ENCODE measurements at places on chromosomes 13 and 19.

GRCh38 chr19:50167314-50167721 lies 4.2 kb upstream of the IZUMO2 start:
- no peak for DNase-seq

DNA sequence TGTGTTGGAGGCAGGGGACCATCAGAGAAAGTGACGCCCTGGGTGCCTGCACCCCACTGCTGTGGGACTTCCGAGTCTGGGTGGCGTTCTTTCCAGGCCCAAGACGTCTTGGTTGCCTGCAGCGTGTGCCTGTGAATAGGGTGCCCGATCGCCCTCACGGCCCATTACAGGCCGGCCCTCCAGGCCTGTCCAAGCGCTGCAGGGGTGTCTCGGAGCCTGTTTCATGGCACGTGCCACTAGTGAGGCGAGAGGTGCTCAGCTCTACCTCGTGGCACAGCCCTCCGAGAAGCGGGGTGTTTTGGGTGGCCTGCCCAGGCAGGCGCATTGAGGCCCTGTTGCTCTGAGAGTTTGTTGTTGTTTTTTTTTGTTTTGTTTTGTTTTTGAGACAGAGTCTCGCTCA lies 30.1 kb downstream of the DOT1L start:
- no peak for DNase-seq

DNA sequence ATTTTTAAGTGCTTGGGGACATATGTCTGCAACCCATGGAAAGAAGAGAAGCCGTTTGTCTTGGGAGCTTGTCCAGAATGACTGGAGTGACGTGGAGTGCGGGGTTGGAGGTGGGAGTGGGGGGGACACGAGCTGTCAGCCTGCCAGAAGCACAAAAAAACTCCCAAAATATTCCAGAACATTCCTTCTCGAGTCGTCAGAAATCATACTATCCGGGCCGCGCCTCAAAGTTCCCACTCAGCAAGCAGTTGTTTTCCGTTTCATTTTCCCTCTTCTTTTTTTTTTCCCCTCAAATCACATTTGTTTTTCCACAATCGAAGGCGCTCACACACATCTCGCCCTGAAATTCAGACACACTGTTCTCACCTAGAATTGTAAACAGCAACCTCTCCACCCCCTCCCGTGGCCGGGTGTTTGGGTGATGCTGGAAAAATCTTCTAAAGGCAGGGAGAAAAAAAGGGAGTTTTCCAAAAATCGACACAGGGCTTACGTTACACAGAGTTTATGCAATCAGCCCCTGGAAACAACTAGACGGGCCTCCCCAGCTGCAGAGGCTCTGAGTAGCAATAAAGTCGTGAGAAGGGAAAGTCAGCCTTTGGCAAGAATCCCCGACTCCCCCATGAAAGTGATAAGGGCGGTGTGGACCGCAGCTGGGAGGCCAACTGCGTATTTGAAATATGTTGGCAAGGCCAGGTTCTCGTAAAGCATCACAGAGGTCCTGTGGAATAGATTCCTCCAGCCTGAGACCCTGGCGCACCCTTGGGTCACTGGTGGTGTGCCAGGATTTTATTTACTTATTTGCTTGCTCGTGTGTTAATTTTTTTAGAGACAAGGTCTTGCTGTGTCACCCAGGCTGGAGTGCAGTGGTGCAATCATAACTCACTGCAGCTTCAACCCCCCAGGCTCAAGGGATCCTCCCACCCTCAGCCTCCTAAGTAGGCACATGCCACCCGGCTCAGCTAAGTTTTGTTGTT lies 31.2 kb upstream of the KLF2 start:
- DNase-seq, result no peak

DNA sequence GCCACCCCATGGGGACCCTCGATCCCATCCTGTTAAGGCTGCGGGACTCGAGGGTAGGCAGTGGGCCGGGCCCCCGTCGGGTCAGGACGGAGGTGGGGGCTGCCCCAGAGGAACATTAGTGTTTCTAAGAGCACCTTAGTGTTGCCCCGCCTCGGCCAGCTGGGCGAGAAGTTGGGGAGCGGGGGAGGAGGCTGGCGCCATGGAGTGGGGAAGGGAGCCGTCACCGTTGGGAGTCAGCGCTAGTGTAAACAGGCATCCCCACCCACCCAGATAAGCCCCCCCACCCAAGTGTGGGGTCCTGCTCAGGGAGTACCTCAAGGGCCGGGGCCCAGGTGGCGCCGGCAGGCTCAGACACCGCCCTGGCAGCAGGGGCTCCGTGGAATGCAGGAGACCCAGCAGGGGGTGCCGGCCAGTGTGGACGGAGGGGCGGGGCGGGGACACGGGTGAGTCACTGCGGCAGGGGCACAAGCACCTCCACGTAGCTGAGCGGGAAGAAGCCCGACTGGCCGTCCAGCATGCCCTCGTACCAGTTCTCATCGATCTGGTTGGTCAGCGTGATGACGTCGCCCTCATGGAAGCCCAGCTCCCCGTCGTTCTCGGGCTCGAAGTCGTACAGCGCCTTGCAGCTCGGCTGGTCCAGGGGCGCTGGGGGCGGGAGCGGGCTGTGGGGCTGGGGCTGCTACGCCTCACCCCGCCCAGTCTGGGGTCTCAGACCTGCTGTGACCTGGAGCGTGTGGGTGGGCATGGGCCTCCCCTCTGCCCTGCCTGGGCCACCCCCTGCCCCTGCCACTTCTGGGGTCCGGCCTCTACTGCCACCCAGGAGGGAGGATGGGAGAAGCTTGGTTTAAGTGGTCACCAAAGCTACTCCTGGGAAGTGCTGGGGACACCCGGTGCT lies 18.0 kb downstream of the MPND start:
- DNase-seq, result no peak

- no peak for DNase-seq
These were observed 88.1 kb downstream of the TSHZ3 start for GRCh38 chr19:31261019-31261602.

- DNase-seq, result no peak
These were observed 3.7 kb downstream of the PEPD start for GRCh38 chr19:33517922-33518321.

DNA sequence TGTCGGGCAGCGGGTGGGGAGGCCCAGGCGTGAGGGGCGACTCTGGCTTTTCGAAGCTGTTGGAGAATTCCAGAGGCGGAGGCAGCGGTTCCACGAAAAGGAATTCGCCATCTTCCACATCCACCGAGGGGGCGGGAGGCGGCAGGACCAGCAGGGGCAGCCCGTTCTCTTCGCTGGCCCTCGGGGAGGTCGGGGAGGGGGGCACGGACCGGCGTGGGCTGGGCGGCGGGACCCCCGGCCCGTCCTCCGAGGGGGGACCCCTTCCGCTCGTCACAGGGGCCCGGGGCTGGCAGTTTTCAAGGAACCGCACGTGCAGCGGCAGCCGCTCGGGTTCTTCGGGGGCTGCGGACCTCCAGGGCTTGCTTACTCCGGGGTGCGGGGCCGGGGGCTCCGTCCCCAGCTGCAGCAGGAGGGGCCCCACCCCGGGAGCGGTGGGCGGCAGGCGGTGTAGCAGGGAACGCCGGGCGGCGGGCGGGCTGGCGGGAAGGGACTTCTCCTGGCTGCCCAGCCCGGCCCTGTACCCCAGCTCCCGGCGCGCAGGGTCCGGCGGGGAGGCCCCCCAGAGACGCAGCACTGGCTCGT lies 18.0 kb downstream of the C19orf81 start:
- no peak for DNase-seq

GRCh38 chr13:36154567-36155291 lies 23.5 kb upstream of the DCLK1 start:
- DNase-seq, result no peak

DNA sequence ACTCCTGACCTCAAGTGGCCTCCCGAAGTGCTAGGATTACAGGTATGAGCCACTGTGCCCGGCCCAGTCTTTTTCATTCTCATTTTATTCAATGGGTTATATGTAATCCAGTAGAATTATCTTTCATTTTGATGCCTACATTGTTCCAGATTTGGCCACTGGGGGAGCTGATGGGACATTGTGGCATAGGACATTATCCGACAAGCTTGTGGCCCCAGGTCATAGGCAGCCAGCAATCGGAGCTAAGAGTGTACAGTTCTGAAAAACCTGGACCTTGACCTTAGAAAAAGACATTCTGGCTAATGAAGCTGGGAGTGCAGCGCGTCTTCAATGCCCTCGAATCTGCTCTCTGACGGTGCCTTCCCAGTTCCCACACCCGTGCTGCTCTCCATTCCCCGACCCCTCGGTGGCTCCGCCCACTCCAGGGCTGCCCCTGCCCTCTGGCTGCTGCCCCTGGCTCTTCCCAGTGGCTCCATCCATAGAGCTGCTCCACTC lies 108.7 kb downstream of the TEX29 start:
- no peak for DNase-seq

DNA sequence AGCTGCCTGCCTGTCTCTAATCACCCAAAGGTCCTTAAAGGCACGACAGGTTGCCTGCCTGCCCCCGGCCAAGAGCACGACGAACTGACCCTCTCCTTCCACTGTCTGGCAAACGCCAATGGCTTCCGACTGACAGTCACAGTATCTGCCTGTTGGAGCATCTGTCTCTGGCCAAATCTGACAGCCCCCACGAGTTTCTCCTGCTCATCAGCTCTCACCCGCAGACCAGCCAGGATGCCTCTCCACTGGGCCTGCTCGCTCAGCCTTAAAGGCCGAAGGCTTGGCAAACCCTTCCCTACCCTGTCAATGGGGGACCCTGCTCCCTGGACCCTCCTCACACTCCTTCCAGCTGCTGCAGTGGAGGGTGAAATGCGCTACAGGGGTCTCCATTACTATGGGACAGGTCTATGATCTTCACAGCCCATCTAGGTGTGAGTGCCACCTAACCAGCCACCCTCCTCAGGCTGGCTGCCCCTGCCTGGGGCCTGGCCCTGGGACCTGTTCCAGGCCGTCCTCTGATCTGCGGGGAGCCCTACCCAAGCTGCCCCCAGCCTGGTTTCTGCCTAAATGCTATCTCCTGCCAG lies 932 bp downstream of the FAM83E start:
- DNase-seq, result no peak

DNA sequence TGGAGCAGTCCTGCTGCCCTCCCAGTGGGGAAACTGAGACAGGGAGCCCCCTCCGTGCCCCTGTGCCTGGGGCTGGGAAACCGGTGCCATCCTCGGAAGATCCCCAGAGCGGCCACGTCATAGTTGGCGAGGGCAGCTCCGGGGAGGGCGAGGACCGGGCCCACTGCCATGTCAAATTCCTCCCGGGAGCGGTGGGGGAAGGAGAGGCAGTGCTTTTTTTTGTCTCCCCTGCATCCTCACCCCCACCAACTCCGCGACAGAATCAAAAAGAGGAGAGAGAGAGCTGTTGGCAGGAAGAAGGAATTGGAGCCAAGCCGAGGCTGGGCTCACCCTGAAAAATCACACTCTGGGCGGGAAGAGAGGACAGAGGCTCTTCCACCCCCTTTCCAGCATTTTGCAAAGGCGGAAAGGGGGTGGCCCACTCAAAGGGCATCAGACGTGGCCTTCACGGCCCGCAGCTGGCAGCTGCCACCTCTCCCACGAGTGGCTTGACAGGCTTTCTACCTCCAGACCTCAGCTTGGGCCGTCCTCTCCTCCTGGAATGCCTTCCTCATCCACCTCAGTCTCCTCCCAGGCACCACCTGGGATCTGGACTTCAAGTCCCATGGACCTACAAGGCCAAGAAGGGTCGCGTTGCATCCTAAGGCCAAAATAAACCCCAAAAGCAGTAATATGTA lies 19.6 kb upstream of the NFIC start:
- DNase-seq, result peak; percentile 64

DNA sequence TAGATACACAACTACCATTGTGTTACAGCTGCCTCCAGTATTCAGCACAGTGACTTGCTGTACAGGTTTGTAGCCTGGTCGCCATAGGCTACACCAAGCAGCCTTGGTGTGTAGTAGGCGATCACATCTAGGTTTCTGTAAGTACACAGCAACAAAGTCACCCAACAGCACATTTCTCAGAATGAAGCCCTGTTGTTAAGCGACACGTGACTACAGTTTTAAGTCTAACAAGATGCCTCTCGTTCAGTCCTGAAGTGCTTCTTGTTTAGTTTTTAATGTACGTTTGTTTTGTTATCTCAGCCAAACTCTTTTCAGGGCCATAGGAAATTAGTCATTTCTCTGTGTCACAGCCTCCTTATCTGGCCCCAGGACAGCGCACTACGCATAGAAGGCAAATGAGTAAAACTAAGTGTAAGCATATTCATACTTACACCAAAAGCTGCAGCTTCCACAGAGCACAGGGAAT lies 50.0 kb upstream of the GPR183 start:
- no peak for DNase-seq

DNA sequence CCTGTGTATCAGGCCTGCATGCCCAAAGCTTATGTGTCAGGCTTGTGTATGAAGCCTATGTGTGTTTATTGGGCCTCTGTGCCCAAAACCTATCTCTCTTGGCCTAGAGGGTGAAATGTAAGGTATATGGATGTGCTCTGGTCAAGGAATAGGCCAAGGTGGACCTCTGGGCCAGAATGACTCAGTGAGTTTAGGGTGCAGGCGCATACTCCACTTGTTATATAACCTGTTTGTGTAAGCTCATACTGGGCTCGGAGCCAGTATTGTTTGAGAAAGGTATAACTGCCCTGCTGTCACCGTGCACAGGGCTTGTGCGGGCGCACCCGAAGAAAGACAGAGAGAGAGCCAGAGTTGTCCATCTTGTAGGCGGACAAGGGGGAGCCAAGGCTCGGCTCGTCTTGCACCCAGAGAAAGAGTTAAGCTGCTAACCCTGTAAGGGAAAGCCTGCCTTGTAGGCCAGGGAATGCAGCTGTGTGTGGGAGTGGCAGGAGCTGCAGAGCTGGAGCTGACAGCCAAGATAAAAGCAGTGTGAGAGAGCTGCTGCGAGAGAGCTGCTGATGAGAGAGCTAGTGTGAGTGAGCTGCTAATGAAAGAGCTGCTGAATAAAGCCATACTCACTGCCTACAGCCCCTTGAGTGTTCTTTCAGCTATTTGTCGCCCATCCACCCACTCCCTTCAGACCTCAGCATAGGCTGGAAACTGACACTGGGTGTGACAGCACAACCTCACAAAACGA lies 43.4 kb upstream of the N4BP2L1 start:
- DNase-seq, result no peak

- no peak for DNase-seq
These were observed 776 bp downstream of the DNAJC3 start for GRCh38 chr13:95677564-95678266.

- DNase-seq, result no peak
These were observed 8.1 kb upstream of the ICAM1 start for GRCh38 chr19:10262771-10263170.

DNA sequence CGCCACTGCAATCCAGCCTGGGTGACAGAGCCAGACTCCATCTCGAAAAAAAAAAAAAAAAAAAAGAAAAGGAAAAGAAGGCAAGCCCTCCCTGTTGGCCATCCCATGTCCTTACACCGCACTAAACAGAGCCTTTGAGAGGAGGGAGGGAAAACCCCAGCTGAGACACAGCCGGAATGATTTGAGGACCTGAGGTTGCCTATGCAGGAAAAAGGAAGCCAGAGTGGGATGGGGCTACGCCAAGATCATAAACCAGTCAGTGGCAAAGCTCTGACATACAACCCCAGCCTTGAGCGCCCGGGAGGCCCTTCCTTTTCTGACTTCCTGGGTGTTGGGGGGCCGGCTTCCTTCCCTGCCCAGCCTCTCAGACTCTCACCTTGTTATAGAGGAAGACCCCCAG lies 12.5 kb upstream of the CHERP start:
- DNase-seq, result no peak
